ENCODE measurements at places on chromosomes 16 and 17. TPM values are rescaled to one million over a fixed set of nuclear protein-coding genes. Genes with fewer than 3 reads are reported as not detected.

Gene GINS2
- 2.0 TPM for total RNA-seq

Gene SLC39A11
- 20.8 TPM for total RNA-seq

DNA sequence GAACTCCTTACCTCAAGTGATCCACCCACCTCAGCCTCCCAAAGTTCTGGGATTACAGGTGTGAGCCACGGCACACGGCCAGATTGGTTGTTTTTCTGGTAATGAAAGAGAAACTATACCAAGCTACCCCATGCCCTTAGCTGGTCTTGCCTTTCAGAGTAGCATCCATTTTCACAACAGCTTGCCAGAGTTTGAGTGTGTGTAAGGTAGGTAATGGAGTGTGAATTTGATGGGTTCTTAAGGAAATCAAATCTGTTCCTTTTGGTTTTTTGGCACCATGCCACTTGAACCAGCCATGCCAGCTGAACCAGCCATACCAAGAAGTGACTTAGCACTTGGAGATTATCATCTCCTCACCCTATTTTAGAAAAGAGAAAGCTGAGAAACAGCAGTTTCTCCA, 5.1 kb downstream of the CALCOCO2 start:
- no peaks in the 10 kb centered on the region for H3K36me3 ChIP-seq
- peaks cover 30% of the 10 kb centered on the region for H3K4me1 ChIP-seq
- no peak for DNase-seq
- H3K27ac ChIP-seq, result no peak overlapping the region

- H3K4me3 ChIP-seq, result no peak overlapping the region
- no peak overlapping the region for H3K27ac ChIP-seq
- no peaks in the 10 kb centered on the region for H3K36me3 ChIP-seq
Measured at GRCh38 chr16:3982216-3982615, 101.7 kb upstream of the CREBBP start.

- DNase-seq, result no peak
- H3K36me3 ChIP-seq, result no peaks in the 10 kb centered on the region
- no peaks in the 10 kb centered on the region for H3K27me3 ChIP-seq
- H3K27ac ChIP-seq, result no peak overlapping the region
Measured at GRCh38 chr16:64151990-64152767, 969.7 kb downstream of the CDH11 start.

Gene FGF11
- 23.4 TPM for total RNA-seq

DNA sequence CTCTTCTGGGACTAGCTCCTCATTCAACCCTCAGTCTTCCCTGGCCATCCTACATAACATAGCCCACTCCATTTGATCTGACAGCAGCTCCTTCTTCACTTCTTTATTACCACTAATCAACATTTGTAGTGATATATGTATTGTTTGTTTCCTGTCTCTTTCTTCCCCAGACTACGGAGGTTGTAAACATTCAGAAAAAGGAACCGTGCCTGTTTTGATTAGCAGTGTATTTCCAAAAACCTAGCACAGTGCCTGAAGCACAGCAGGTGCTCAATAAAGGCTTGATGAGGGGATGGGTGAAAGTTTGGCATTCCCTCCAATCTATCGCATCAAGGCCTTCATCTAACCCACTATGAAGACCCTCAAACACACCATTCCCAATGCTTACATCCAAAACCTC, 150.8 kb downstream of the XYLT1 start:
- no peaks in the 10 kb centered on the region for H3K4me1 ChIP-seq
- no peaks in the 10 kb centered on the region for H3K36me3 ChIP-seq
- DNase-seq, result no peak
- no peaks in the 10 kb centered on the region for H3K27me3 ChIP-seq
- H3K27ac ChIP-seq, result no peak overlapping the region
- no peak overlapping the region for H3K4me3 ChIP-seq

GRCh38 chr17:1617620-1618174, 10.9 kb downstream of the SLC43A2 start:
- H3K27me3 ChIP-seq, result no peaks in the 10 kb centered on the region
- peak overlapping the region; percentile 83 for H3K27ac ChIP-seq
- H3K36me3 ChIP-seq, result no peaks in the 10 kb centered on the region
- H3K4me3 ChIP-seq, result no peak overlapping the region

Gene STX4
- total RNA-seq, result 30.3 TPM
